ENCODE measurements at places on chromosomes 2 and 18.

DNA sequence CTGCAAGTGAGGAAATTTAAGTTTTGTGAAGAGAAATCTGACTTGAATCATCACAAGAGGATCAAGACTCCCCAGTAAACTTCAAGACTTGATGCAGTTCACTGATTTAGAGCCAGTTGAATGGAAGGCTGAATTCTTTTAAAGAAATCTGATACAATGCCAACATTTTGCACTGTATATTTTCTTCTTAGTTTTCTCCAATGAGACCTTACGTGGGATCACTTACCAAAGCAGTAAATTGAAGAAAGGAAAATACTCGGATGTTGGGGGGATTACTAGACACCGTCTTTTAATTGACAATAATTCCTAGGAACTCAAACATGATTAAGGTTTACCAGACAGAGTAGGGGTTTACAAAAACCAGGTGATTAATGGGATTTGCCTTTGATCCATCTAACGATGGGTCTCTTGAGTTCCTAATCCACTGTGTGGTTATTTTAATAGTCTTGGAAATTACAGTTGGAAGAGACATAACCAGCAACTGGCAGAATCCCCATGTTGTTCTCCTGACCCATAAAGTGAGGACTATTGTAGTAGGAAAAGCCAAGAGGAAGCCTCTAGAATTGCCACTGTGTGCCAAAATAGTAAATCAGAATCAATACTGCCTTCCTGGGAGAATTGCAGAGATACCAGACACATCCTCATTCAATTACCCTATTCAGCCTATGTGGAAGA is 354.5 kb downstream of the PID1 start:
- DNase-seq: no peak

DNA sequence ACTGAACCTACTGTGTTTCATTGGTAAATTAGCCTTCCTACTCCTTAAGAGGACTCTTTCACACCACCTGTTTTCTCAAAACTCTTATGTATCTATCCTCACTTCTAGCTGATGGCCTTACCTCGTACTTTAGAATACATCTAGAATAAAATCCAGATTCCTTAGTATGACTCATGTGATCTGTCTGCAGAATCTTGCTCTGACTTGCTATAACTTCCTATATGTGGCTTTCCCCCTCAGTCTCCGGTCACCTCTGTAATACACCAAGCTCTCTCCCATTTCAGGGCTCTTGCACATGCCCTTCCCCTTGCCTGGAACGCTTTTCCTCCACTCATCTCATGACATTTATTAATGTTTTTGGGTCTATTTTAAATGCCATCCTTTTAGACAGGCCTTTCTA is 95.6 kb upstream of the LHCGR start:
- no peak for DNase-seq

- DNase-seq: no peak
Observed at GRCh38 chr2:176891105-176891504, 321.5 kb upstream of the HNRNPA3 start.

DNA sequence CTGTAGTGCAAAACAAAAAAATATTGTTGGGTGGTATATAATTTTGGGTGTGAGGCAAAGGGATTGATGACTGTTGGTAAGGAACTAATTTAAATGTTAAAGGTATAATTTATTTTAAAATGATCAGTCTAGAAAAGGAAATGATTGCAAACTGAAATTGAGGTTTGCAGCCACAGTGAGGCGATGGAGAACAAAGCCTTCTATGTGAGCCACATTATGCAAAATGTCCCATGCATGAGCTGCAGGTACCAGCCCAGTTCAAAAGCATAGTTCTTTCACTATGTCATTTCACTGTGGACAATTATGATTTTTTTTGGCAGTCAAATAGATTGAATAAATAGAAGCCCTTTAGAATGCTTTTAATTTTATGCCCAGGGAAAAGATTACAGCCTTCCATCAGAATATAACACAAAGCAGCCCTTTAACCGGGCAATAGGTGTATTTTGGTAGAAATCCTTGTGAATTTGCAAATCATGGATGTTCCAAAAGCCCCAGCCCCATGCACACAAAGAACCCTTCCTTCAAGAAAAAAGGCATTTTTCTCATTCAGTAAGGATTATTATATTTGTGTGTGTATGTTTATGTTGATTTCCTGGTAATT is 1.7 kb downstream of the MAP2 start:
- no peak for DNase-seq

- DNase-seq: no peak
Observed at GRCh38 chr2:76861708-76862107, 660.5 kb downstream of the LRRTM4 start.

DNA sequence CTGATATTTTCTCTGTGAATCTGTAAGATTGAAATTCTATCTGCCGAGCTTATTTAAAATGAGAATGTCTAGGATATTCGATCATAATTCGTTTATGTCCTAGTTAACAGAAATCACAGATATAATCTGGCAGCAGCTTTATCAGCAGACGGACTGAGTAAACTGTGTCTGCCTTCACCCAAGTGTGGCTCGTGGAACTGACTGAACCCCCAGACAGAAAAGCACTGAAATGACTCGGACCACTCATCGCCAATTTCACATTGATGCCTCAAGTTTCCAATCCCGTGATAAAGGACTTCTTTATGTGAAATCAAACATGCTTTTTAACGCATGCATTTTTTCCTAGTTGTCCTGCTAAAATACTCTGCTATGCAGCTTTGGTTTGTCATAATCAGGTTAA is 15.9 kb downstream of the TNFRSF11A start:
- DNase-seq: no peak

DNA sequence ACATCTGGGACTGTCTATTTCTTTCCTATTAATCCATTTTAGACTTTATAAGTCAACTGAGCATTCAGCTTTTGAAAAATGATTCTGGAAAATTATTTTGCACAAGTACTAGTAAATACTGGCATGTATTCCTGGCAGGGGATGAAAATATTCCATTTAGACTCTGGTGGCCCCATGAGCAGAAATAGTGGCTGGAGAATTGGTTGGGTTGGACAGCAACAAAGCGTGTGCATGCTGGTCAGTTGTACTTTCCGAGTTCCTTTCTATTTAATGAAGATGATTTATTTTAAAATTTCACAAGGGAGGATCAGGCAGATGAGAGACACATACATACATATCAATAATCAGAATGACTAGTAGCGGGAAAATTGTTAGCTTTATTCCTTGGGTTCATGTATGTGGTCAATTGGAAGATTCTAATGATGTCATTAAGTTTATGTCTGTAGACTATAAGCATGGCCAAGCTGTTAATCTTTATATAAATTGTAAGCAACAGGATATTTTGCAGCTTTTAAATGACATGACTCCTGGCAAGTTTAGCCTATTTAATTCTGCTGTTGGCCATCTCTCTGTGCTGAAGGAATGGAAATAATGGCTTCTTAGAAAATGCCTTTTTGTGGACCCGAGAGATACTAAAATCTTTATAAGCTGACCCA is 541.6 kb downstream of the SLC4A3 start:
- no peak for DNase-seq

GRCh38 chr2:184305105-184305504 is 293.2 kb upstream of the ZNF804A start:
- no peak for DNase-seq

DNA sequence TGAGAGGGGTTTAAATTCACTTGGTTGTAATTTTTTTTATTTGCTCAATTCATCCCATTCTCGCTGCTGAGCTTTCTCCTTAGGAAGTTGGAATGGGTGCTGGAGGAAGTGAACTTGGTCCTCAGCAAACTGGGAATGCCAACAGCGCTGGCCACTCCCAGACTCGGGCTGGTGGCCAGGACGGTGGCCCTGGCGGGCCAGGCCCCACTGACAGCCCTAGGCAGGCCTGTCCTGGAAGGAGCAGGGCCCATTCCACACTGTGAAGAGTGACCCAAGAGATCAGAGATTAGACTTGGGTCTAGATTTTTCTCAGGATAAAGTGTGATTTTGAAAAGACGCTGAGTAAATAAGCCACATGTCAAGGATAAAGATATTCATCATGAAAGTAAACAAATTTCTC is 132.7 kb downstream of the HDAC4 start:
- no peak for DNase-seq

GRCh38 chr18:50788284-50788683 is 31.5 kb downstream of the MRO start:
- no peak for DNase-seq

DNA sequence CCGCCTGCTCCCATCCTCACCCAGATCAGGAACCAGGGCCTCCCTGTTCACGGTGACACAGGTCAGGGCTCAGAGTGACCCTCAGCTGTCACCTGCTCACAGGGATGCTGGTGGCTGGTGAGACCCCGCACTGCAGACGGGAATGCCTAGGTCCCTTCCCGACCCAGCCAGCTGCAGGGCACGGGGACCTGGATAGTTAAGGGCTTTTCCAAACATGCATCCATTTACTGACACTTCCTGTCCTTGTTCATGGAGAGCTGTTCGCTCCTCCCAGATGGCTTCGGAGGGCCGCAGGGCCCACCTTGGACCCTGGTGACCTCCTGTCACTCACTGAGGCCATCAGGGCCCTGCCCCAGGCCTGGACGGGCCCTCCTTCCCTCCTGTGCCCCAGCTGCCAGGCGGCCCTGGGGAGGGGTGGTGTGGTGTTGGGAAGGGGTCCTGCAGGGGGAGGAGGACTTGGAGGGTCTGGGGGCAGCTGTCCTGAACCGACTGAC is 31.7 kb downstream of the GPC1 start:
- DNase-seq: no peak

DNA sequence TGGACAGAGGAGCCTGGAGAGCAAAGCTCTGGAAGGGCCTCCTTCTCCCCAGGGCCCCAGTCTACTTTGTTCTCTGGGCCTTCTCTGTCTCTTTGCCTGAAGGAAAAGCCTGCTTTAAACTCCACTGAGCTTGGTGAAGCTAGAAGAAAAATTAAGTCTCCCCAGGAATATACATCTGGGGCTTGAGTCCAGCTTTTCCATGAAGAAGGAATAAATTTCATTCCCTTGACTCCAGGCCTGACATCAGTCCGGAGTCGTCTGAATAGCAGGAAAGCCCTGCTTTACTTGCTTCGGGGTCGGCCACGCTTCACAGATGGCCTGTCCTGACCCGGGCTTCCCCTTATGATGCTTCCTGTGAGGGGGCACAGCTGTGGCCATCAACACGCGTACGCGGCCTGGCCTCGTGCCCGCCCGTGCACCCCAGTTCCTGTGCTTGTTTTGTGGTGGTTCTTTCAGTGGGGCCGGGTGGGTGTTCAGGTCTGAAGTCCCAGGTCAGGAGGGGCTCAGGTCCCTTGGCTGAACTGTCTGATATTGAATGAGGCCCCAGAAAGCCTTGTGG is 73.6 kb downstream of the ACOXL start:
- DNase-seq: no peak

GRCh38 chr18:63307551-63308200 is 11.9 kb downstream of the BCL2 start:
- DNase-seq: no peak

DNA sequence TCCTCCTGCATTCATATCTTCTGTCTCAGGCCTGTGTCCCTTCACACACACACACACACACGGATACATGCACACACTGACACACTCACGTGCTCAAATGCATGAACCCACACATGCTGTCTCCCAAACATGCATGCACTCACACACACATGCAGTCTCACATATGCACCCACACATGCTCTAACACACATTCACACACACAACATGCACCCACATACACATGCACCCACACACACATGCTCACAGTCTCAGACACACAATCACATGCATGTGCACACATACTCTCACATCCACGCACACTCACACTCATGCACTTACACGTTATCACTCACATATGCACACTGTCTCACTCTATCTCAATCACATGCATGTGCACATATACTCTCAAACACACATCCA is 1.9 kb upstream of the CD226 start:
- no peak for DNase-seq

DNA sequence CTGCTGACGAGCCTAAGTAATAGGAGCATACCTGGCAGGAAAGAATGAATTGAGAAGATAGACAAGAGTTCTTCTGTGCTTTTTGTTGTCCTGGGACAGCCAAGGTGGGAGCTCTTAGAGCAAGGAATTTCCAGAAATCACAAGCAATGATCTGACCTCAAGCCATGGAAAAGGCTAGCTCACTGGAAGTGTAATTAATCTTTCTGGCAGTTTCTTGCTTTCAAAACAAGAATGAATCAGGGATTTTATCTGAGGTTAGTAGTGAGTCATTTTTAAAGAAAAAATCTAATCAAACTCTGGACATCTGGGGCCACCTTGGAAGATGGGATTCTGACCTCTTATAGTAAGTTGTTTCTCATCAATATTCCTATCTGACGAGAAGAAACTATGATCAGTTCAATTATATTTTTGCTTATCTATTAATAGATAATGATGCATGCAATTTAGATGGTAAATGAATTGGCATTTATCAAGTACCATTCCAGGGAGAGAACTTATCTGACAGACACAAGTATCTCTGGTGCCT is 98.0 kb downstream of the ADCYAP1 start:
- no peak for DNase-seq

DNA sequence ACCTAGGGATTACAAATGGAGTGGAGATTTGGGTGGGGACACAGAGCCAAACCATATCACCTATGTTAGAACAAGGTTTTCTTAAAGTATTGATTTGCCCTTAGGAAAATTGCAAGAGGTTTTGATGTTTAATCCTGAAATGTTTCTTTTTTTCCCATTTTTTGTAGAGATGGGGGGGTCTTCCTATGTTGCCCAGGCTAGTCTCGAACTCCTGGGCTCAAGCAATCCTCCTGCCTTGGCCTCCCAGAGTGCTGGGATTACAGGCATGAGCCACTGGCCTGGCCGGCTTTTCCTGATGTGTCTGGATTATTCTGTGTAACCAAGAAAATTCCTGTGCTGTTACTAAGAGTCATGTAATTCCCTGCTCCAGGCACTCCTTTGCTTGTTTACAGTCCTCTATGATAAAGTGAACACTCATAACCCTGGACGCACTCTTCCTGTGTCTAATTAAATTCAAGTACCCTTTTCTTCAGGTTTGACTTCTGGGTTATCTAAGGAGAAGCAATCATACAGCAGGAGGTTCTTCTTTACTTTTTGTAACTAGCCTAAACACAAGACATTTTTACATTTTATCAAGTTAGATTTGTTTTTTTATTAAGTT is 15.0 kb upstream of the CTDP1 start:
- no peak for DNase-seq

GRCh38 chr2:46434851-46435273 is 44.5 kb upstream of the TMEM247 start:
- DNase-seq: no peak

GRCh38 chr2:19549821-19550220 is 191.4 kb upstream of the OSR1 start:
- no peak for DNase-seq

GRCh38 chr2:42864641-42865280 is 72.4 kb upstream of the HAAO start:
- DNase-seq: no peak

DNA sequence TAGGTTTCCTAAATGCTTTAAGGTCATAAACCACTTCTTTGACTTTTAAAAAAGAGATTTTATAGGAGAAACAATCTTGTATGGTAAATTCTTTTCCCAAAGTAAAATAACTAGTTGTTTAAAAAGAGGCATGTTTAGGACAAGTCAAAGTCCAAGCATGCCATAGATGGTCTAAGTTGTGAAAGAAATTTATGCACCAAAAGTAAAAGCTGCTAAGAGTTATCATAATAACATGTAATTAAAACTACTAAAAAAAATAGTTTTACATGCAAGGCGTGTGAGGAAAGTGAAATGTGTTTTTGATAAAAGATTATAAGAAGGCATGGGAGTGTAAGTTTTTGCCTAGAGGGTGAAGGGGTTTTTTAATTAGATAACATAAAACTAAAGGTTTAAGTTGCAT is 22.5 kb downstream of the FAM210A start:
- DNase-seq: no peak
